ENCODE measurements at places on chromosomes 16 and 17. TPM values are rescaled to one million over a fixed set of nuclear protein-coding genes. Genes with fewer than 3 reads are reported as not detected.

DNA sequence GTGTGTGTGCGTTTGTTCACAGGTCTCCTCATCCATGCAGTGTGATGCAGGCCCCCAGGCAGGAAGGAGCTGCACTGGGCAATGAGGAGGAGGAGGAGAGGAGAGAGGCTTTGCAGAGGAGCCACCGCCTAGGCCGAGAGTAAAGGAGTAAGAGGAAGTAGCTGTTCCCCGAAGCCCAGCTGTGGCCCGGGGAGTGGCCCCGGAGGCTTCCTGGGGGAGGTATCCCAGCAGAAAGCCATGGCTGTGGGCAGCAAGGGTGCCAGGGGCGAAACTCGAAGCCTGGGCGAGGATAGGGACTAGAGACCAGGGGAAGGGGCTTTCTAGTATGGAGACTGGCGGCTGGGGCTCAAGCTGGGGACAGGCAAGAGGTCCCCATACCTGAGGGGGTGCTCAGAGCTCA, 12.2 kb downstream of the C16orf95 start:
- DNase-seq, result no peak

The G6PC1 gene
- total RNA-seq, result 0.50 TPM

The CLEC18A gene
- 2.0 TPM for total RNA-seq

The RNF43 gene
- total RNA-seq, result 50.5 TPM

The CLEC10A gene
- 7.6 TPM for total RNA-seq

DNA sequence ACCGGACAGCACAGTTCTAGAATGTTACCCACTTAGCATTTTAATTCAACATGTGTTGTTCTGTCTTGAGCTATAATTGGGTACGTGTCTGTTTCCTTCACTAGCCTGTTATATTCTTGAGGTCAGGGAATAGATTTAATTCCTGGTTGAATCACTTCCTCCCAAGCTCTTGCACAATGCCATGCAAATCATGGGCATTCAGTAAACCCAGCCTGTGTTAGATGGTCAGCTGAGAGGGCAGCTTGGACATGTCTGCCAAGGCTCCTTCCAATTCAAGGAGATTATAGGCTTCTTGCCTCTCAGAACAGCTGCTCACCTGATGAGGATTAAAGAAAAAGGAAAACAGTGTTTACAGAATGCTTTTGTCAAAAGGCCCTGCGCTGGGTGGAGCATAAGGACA, 12.6 kb downstream of the C1QTNF1 start:
- DNase-seq, result no peak

The RNF167 gene
- total RNA-seq, result 96.5 TPM

Measured in left colon (tissue), 2 donors.